NCI-H510A treated with DMSO at 0.1 percent for 48 hours (cell line): ENCODE measurements at places on chromosomes 5 and 9.

DNA sequence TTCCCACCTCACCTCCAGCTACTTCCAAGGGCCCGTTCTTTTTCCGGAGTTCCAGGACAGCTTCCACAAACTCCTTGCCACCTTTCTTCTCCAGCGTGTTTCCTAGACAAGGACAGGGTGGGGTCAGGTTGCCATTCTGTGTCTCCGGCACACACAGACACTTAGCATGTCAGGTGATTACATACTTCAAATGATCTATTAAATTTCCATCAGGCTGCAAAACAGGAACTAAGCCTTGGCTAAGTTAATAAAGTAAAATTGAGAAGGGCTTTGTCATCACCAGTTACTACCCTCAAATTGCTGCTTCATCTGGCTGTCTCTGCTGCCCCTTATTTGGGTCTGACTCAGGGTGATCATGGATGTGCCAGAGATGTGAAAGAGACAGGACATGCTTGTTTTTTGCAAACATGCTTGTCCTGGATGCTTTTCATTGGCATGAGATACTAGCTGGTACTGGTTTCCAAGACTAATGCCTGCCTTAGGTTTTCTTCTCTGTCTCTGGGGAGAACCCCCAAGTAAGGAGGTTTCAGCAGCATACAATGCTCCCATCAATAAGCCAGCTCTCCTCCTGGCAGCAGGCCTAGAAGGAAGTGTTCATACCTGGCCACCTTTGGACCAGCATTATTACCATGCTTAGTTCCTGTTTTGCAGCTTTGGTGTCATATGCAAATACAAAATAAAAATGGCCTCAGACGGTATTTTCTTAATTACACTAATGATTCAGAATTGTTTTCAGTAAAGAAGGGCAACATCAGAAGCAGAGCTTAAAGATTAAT lies 52.9 kb downstream of the MACROH2A1 start:
- no peak for DNase-seq

GRCh38 chr5:97096191-97096590 lies 46.2 kb downstream of the LIX1 start:
- DNase-seq, result no peak

DNA sequence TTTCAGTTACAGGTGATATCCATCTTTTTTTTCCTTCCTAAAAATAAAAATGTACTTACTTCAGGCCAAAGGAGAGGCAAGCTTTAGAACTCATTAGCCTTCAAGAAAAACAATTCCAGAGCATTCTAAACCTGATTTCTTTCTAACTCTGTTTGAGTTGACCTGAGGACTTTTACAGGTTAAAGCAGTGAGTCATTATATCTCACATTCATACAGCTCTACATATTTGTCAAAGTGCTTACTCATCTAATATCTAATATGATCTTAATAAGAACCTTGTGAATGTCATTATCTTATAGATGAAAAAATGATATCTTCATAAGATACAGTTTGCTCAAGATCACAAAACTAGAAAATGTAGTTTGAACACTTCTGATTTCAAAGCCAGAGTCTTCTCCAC lies 149.2 kb upstream of the CDKN2B start:
- no peak for DNase-seq

- DNase-seq, result no peak
Measured at GRCh38 chr5:79955941-79956670, 35.0 kb downstream of the MTX3 start.

- DNase-seq, result no peak
Measured at GRCh38 chr5:116371431-116371830, 203.2 kb downstream of the SEMA6A start.
